Heart right ventricle (tissue), 16 donors: ENCODE measurements at places on chromosomes 4 and X. TPM values are rescaled to one million over a fixed set of nuclear protein-coding genes. Genes with fewer than 3 reads are reported as not detected.

Gene BOD1L1
- total RNA-seq: 23.8 TPM

Gene PITX2
- total RNA-seq: not detected

Gene TMPRSS11D
- not detected for total RNA-seq

Gene HSFX2
- 1.1 TPM for total RNA-seq

Gene MSMO1
- total RNA-seq: 7.4 TPM

Gene SULT1B1
- 0.64 TPM for total RNA-seq

Gene SPATA4
- total RNA-seq: 0.71 TPM

Gene TCEAL7
- total RNA-seq: 4.2 TPM

Gene IL13RA1
- 8.9 TPM for total RNA-seq

Gene CLNK
- total RNA-seq: not detected

Gene S100G
- total RNA-seq: not detected

- DNase-seq: no peak
These were observed 7.9 kb upstream of the CPLX1 start for GRCh38 chr4:833731-834367.

- DNase-seq: no peak
These were observed 46.5 kb upstream of the HPSE start for GRCh38 chr4:83381173-83381572.

GRCh38 chr4:46653842-46654241 is 255.2 kb downstream of the COX7B2 start:
- no peak for DNase-seq

- no peak for DNase-seq
These were observed 117.7 kb downstream of the CRLF2 start for GRCh38 chrX:1094566-1095333.

- DNase-seq: no peak
These were observed 249.0 kb downstream of the CBR4 start for GRCh38 chr4:168761066-168761465.

DNA sequence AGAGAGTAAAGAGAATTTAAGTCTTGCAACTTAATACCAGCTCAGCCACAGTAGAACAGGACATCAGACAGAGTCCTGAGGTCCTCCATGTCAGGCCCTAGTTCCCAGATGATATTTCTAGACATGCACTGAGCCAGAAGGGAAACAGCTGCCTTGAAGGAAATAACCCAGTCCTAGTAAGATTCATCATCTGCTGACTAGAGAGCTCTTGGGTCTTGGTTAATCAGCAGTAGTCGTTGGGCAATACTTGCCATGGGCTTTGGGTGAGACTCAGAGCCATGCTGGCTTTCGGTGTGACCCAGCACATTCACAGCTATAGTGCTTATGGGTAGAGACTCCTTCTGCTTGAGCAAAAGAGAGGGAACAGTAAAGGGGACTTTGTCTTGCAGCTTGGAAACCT is 379.1 kb downstream of the AR start:
- DNase-seq: no peak

DNA sequence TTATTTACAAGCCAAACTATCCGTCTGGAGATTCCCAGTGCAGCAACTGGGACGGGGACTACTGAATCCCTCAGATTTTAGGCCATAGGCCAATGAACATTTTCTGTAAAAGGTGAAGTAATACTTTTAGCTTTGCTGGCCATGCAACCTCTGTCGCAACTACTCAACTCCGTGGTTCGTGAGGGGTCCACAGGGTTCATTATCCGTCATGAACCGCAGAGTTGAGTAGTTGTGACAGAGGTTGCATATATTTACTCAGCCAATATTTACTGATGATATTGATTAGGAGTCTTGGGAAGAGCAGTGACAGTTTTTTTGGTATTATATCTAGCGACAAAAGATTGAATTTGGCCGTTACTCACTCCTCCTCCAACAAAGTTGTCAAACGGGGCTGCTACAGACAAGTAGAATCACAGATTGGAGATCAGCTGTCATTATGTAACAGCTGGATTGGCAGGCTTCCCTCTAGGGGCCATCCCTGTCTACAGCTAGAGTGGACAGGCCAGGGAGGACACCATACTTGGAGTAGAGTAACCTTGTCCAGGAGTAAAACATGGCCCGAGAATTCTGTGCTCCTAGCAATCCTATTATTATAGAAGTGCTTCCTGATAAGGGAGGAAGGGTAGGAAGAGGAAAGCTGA is 37.2 kb upstream of the CD38 start:
- no peak for DNase-seq

DNA sequence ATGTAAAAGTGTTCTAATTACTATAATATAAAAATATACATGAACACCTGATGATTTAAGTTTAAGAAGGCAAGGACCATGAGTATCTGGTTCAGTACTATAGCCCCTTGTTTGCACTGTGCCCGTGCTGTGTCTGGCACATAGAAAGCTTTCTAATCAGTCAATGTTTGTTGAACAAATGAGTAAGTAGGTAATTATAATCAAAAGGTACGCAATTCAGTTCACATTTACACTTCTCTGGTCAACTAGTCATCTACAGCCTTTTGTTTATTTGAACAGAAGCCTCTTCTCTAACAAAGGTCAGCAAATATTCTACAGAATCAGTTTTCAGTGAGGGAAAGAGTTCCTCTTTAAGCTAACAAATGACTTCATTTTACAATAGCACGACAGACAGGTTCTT is 523.3 kb downstream of the SMARCA1 start:
- DNase-seq: no peak

GRCh38 chrX:134547047-134547679 is 87.2 kb downstream of the HPRT1 start:
- DNase-seq: no peak

- DNase-seq: no peak
These were observed 167.1 kb upstream of the CENPE start for GRCh38 chr4:103365285-103365684.

- DNase-seq: peak; percentile 60
These were observed 9.4 kb downstream of the KLF3 start for GRCh38 chr4:38673130-38673978.

- no peak for DNase-seq
These were observed 2097.4 kb upstream of the AGA start for GRCh38 chr4:179539641-179540040.

DNA sequence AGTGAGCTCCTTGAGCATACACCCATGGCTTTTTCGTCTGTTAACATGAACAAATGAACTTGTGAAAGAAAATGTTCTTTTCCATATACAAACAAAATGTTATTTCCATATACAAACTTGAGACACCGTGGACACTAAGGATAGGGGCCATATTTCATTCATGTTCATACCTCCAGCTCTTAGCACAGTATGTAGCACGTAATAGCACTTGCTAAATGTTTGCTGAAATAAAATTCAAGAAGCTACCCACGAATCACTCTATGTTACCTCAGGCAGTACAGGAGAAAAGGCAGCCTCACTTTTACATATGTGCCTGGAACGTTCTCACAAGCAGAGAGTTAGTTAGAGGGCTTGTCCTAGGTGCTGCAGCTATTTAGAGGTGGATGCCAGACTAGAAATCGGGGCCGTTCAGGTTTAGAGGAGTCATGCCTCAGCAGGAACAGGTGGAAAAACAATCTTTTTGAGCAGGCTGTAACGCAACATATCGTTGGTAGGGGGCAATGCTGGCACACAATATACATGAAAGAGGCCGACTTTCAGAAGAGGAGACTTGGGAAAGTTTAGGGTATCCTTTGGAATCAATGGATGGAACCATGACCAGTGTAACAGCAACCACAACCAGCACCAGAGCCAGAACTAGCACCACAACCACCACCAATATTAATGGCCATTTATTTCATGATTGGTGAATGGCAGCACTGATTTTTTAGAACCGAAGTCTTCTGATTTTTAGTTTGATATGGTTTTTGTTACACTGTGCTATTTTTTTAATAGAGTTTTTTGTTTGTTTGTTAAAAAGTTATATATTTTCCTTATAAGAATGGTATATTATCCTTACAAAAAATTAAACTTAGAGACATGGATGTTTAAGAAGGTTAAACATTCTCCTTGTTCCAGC is 14.8 kb upstream of the PAQR3 start:
- DNase-seq: no peak

DNA sequence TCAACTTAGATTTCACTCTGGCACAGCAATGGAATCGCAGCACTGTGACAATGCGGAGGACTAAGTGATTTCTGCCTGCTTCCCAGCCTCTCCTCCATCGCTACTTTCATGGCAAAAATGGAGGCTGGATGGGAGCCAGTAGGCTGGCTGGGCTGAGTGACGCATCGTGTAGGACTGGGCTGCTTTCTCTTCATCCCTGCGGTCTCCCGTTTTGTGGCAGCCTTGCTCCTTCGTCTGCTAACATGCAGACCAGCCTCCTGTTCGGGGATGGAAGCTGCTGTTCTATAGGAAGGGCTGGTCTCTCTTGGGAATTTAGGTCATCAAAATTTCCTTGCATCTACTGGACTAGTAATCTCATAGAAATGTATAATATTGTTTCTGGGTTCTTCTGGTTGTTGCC is 15.8 kb upstream of the RGS12 start:
- no peak for DNase-seq

GRCh38 chr4:3310301-3311094 is 17.7 kb downstream of the RGS12 start:
- no peak for DNase-seq

DNA sequence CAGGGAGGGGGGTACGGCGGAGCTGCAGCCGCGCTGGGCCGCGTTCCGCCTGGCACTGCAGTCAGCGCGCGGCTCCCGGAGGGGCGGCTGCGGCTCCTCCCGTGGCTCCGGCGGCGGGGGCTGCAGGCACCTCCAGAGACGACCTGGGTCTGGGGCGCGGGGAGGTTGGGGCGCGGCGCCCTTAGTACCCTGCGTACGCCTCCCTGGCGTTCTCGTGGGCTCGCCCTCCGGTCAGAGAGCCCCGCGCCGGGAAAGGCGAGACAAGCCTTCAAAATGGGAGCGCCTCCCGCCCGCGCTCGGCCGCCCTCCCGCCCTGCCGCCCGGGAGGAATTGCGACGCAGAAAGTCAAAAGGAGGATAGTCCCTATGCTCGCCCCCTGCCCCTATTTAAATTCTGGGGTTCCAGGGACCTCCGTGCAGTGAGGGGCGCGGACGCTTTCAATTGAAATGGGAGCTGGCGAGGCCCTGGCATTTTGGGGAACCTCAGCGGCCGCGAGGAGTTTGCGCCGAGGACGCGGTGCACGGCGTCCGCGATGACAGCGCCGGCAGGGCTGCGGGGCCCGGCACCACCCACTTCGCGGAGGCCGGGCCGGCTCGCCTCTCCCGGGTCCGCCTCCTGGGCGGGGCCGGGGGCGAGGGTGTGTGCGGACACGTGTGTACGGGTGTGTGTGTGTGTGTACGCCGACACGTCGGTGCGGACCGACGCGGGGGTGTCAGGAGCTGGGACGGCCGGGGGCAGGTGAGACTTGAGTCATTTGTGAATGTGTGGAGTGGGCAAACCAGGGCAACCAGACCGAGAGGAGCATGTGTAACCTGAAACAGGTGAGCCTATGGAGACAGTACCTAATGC is 544 bp downstream of the HERC3 start:
- peak; percentile 77 for DNase-seq

GRCh38 chrX:15600049-15600448 is 711 bp downstream of the ACE2 start:
- DNase-seq: no peak

DNA sequence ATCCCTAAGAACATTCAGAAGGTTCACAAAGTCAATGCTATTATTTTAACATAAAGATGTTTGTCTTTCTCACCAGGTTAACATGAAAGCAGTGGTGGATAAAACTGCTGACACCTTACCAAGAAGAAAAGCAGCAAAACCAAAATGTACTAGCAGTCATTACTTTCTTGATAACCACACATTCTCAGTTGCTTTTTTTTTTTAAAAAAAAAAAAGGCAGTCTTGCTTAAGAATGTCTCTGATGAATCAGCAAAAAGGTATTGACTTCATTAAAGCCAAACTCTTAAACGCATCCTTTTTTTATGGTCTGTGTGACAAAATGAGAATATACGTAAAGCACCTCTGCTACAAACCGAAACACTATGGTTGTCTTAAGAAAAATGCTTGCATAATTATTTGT is 31.9 kb downstream of the CDKL2 start:
- no peak for DNase-seq

DNA sequence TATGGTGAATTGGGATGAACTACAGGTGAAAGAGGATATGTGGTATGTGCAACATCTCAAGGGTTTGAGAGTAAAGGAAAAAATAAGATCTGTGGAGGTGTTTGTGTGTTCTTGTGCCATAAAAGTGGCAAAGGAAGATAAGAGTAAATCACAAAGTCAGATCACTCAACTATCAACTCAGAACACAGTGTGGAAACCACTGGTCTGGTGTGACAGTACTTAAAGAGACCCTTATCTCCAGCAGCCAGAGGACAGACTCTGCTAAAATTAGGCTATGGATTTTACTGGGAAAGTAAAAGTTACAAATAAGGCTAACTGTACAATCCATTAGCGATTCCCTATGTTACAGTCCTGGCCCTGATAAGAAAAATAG is 54.0 kb upstream of the PRDM8 start:
- no peak for DNase-seq

DNA sequence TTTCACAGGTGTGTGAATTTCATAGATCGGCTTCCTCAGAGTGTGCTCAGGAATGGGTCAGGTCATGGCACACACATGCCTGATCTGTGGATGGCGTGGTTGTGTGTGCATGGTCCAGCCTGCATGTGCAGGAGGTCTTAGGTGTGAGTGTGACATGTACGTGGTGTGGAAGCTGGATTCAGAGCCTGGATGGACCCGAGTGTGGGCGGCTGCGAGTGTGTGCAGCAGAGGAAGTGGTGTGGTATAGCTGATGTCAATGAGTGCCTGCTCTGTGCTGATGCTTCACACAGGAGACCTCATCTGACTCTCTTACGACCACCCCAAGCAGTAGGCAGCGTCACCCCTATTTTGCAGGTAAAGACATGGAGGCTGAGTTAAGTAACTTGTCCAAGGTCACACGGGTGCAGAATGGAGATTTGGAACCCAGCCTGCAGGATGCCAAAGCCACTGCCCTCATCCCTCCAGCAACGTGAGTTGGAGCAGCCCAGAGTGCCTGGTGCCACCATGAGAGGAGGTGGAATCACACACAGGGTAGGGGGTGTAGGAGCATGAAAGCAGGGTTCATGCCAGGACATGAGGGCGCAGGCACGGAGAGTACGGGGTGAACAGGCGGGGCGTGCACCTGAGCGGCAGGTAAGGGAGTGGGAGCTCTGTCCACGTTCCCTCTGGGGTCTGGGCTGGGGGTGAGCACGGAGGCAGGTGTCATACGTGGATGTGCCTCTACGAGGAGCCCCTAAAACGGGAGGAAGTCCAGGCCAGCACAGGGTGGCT is 24.2 kb upstream of the C4orf50 start:
- no peak for DNase-seq

- no peak for DNase-seq
These were observed 37.1 kb upstream of the STX18 start for GRCh38 chr4:4578981-4579380.

- no peak for DNase-seq
These were observed 50.3 kb upstream of the ENPP6 start for GRCh38 chr4:184267673-184268583.

GRCh38 chr4:84631573-84631972 is 48.6 kb downstream of the CDS1 start:
- DNase-seq: no peak

DNA sequence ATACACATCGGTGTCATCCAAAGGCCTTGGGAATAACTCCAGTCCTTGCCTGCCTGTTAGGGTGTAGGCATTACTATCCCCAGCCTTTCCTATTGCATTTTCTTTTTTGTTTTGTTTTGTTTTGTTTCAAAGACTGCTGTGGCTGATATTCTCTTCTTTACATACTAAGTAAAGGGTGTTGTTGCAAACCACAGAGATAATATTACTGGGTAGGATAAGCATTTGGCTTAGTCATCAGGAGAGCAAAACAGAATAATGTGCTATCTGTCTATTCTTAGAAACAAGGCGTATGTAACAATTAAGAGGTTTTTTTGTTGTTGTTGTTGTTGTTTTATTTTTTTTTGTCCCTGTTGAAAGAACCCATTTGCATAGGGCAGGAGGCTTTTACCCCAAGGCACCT is 41.8 kb downstream of the UGT2B28 start:
- no peak for DNase-seq
